ENCODE measurements at places on chromosomes 1 and 21.

DNA sequence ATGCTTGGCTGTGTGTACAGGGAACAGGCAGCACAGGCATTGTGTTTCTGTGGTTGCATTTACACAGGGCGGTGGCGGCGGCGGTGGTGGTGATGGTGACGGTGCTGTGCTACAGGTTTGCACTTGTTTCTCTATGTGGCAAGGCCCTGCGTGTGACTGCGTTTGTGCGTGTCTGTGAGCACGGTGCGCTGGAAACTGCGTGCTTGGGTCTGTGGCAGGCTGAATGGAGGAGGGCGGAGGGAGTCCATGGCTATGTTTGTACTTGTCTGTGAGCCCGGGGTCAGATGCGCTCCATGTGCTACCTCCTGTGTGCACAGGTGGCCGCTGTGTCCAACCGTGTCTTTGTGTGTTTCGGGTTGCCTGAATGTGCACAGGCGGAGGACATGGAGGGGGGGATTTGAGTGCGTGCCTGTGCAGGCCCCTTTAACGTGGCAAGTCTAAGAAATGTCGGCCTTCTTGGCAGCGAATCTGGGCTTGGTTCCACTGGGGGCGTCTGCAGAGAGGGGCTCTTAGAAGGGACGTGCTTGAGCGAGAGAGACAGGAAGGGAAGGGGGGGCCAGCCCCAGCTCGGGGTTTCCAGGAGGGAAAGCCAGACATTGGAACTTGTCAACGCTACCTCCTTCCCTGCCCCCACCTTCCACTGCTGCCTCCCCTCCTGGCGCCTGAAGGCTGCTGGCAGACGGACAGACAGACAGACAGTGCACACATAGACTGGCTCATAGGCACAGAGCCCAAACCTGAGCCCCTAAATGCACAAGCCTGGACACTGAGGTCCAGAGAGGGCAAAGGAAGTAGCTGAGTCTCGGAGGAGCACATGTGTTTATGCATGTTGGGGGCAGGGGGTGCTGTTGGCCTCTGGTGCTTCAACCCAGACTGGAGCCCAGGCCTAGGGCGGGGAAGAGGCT lies 32.7 kb upstream of the WASF2 start:
- peak; percentile 57 for DNase-seq

- no peak for DNase-seq
Observed at GRCh38 chr1:73411479-73411878, 786.5 kb downstream of the LRRIQ3 start.

DNA sequence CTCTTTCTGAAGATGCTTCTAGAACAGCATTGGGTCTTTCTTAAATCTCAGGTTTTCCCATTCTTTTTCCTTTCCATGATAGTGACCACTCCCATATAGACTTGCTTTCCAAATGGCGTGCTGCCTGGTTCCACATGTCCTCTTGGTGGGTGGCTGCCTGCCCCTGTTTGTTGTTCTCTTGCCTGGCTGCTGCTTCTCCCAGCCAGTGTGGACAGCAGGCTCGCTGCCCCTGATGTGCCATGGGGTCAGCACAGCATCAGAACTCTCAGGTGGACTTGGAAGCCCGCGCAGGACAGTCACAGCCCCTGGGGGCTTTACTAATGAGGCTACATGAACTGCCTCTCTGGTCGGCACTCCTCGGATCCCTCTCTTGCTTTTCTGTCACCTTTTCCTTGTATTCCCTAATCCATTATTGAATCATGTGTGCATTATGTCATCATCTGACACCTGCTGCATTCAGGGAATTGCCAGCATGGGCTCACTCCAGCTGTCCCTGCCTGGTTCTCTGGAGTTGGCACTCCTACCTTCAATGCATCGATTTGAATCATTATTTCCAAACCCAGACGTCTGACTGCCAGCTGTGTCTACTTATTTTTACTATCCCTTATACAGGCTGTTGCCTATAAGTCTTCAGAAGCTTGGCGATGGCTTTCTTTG lies 100.5 kb upstream of the COA6 start:
- DNase-seq, result no peak

- no peak for DNase-seq
Observed at GRCh38 chr1:226829105-226829504, 41.3 kb upstream of the PSEN2 start.

DNA sequence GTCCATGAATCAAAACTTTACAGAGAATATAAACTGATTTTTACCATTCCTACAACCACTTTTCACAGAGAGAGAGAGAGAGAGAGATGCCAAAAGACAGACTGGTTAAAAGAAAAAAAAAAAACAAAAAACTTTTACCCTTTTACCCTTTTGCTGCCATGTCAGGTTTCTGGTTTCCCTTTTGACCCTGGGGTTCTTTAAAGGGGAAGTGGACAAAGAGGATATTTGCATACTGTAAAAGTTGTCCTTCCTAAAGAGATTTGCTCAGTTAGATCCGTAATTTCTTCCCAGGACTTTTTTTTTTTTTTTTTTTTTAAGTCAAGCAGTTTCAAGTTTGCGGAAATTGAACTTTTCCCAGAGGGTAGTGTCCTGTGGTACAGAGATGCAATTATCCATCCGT lies 287.8 kb upstream of the RGS18 start:
- DNase-seq, result no peak

DNA sequence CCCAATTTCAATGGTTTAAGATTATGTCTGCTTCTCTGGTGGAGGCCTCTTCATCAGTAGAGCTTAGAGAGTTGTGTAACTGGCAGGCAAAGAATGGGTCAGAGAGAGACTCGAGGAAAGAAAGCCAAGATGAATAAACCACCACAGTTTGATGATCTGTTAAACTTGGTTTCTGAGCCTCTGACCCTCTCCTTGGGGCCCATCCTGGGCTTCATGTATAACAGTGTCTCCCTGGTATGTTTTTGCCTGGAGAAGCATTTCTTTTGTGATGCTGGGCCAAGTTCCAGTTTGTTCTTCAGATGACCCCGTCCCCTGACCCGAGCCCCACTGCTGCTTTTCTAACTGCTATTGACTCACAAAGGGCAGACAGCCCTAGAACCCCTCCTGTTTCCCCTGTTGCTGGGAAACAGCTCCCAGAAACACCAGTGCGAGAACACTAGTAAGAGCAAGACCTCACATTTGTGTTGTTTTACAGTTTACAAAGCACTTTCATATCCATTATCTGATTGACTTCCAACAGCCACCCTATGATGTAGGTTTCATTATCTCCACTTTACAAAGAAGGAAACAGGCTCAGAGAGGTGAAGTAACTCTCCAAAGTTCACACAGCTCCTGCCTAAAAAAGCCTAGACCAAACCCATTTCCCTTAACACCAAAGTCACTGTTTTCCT lies 9.0 kb downstream of the CD2 start:
- DNase-seq, result no peak

DNA sequence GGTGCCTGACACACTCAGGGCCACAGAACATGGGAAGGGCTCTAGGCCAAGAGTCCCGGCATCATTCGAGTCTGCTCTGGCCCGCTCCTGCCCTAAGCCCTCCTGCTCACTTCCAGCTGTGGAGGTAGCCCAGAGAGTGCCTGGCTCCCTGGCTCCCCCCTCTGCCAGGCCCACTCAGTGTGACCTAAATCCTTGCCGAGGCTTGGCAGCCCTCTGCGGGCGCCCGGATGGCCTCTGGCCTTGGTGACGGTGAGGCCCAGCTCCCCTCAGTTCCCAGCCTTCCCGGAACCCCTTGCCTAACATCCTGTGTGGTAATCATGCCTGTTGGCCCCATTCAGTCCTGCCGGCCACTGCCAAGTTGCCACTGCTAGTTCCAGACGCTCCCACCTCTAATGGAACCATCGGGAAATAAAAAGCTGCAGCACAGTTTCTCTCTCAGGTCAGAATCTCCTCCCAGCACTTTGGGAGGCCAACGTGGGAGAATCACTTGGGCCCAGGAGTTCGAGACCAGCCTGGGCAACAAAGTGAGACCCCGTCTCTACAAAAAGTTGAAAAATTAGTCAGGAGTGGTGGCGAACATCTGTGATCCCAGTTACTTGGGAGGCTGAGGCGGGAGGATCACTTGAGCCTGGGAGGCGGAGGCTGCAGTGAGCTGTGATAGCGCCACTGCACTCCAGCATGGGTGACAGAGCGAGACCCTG lies 1.2 kb upstream of the H6PD start:
- no peak for DNase-seq

GRCh38 chr1:203789966-203790365 lies 5.5 kb upstream of the ZBED6 start:
- no peak for DNase-seq

- no peak for DNase-seq
Observed at GRCh38 chr1:189606795-189607476, 870.7 kb downstream of the BRINP3 start.

GRCh38 chr1:42181687-42182086 lies 17.1 kb upstream of the GUCA2A start:
- DNase-seq, result no peak

- no peak for DNase-seq
Observed at GRCh38 chr1:168832661-168833060, 103.7 kb upstream of the DPT start.
